ENCODE measurements at places on chromosomes 12 and 14.
A peak's percentile ranks its signal among the peaks of the same experiment; 100 is the strongest.

GRCh38 chr14:105351920-105352851 lies 37.6 kb downstream of the PACS2 start:
- DNase-seq = peak; percentile 79

- no peak for DNase-seq
These were observed 51.4 kb upstream of the TMX1 start for GRCh38 chr14:51188566-51189185.

GRCh38 chr14:29354486-29354885 lies 573.2 kb downstream of the PRKD1 start:
- no peak for DNase-seq

GRCh38 chr14:83664389-83664788 lies 1865.6 kb upstream of the FLRT2 start:
- no peak for DNase-seq

DNA sequence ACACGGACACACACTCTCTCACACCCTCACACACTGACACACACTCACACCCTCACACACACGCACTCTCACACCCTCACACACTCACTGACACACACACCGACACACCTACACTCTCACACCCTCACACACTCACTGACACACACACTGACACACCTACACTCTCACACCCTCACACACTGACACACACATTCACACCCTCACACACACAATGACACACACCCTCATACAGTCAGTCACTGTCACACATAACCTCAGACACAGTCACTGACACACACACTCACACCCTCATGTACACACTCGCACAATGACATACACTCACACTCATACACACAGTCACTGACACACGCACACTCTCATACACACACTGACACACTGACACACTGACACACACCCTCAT lies 19.8 kb upstream of the DLK1 start:
- no peak for DNase-seq

DNA sequence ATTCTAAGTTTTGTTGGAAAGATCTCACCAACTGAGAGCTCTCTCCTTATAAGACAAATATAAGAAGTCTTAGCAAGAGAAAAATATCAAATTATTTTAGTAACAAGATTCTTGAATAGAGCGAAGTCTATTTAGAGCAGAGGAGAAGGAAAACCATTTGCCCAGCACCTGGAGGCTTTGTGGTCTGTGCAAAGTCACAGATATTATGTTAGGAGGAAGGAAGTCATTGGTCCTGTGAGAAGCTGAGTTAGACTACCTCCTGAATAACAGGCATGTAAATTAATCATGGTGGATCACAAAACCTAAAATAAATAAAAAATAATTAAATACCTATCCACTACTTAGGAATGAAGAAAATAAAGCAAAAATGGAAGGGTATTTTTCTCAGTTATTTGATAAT lies 38.4 kb upstream of the ATXN7L3B start:
- DNase-seq = no peak

GRCh38 chr12:100758083-100758482 lies 36.5 kb upstream of the ANO4 start:
- no peak for DNase-seq

DNA sequence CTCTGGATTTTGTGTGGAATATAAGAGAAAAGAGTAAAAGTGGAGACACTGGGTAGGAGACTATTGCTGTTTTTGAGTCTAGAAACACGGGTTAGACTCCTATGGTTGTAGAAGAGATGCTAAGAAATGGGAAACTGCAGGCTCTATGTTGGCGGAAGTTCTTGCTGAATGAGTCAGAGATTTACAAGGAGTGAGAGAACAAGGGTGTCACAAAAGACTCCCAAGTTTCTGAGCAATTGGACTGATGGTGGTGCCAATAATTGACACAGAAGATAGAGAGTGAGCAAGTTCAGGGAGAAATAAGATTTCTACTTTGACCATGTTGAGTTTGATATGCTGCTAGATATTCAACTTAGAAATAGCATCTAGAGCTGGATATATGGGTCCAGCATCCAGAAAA lies 2.6 kb upstream of the PRKD1 start:
- no peak for DNase-seq
